GM23338 (cell line): ENCODE measurements at places on chromosomes 7 and 10.

GRCh38 chr10:72079356-72079755, 9.0 kb downstream of the SPOCK2 start:
- DNase-seq = no peak

- no peak for DNase-seq
Observed at GRCh38 chr10:116472891-116473290, 45.2 kb downstream of the PNLIPRP3 start.

DNA sequence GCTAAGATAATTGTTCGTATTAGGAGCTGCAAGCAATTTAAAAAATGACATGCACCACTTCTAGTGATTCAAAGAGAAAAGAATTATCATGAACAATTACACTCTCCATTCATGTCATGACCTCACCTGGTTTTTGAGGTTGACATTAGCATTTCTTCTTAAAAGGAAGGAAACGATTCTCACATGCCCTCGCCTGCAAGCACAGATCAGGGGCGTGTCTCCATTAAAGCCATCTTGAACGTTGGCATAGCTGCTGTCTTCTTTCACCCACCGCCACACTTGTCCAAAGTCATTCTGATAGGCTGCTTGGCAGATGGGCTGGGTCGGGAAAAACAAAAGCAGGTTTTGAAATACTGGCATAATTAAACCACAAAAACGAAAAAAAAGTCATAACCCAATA, 19.9 kb downstream of the ANKRD22 start:
- DNase-seq = no peak

DNA sequence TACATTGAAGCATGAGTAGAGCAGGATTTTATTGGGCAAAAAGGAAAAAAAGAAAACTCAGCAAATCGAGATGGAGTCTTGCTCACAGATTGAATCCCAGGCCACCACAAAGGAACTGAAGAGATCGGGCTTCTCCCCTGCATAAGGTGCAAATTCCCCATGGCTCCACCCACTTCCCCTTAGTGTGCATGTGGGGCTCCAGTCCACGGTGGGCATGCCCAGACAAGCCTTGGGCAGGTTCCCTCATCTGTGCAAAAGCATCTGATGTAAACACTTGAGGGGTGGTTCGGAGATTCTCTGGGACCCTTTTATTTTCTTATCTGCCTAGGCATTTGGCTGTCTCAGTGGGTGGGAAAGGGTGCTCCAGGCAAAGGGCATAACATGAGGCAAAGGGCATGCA, 150.7 kb downstream of the CFTR start:
- DNase-seq = peak; percentile 22

- DNase-seq = no peak
Observed at GRCh38 chr7:134766779-134767519, 12.5 kb upstream of the CALD1 start.

- no peak for DNase-seq
Observed at GRCh38 chr7:94913391-94913790, 6.0 kb downstream of the PPP1R9A start.

DNA sequence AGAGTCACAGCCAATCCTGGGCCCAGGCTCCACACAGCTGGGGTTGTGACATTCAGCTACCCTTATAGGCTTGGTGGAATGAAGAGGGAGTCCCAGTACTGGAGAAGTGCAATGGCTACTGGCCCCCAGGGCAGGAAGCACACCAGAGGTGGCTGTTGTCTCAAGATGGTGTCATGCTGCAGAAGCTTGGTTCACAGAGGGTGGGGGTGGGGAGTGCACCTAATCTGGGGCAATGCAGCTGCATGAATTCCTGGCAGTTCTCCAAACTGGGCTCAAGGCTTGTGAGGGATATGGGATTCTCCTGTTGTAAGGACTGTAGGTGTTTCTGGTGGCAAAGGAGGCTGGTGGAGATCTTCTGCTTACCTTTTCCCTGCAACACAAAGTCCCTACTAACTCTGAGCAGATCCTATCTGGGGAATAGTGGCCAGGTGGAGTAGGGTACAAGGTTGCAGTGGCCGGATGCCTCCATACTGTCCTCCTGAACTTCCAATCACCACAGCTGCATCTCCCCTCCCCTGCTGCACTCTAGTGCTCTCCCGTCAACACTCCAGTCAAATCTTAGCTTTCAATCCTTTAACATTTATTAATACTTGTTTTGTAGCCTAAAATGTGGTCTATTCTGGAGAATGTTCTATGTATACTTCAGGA, 27.4 kb upstream of the PLA2G12B start:
- DNase-seq = no peak

- DNase-seq = peak; percentile 14
Observed at GRCh38 chr10:48806342-48806741, 121.7 kb downstream of the WDFY4 start.

- no peak for DNase-seq
Observed at GRCh38 chr10:51023636-51024035, 50.7 kb upstream of the PRKG1 start.

DNA sequence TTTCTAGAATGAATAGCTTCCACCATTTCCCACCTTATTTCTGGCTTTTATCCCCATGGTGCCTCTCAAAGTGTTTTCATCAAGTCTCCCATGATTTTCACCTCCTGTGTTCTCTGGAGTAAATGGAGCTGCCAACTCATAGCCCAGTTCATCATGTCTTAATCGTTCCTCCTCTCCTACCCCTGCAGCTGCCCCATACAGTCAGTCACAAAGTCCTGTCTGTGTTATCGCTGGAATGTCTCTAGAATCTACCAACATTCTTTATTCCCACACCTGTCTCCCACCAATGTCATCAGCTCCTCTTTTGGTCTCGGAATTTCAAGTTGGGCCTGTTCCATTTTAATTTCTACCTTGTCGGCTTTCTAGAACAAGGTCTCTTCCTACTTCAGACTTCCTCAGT, 178.9 kb downstream of the MLLT10 start:
- DNase-seq = no peak
